ENCODE measurements at places on chromosomes 12 and 14.

GRCh38 chr12:18436170-18436569 lies 174.9 kb downstream of the PIK3C2G start:
- no peak for DNase-seq

GRCh38 chr14:33349871-33350270 lies 411.2 kb downstream of the NPAS3 start:
- no peak for DNase-seq

GRCh38 chr12:108029051-108029835 lies 99.8 kb upstream of the WSCD2 start:
- DNase-seq = no peak

DNA sequence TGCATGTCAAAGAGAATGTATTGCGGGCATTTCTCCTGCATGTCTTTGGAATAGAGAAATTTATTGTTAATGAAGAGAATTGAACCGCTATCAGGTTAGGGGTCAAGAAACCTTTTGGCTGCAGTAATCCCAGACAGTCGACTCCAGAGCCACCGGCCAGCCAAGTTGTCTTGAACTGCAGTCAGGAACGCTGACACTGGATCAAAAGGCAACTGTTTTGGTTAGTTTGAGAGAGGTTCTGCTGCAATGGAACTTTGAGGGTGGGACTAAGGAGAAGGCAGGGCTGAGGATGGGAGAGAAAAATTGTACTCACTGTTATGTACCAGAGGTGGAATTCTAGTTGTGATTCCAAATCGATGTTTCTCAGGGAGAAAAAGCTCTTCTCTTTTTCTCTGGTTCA lies 28.2 kb downstream of the PPFIBP1 start:
- no peak for DNase-seq

- DNase-seq = no peak
These were observed 99.0 kb upstream of the EVL start for GRCh38 chr14:99966037-99966835.

GRCh38 chr12:110778833-110779577 lies 36.3 kb upstream of the PPP1CC start:
- DNase-seq = no peak

- no peak for DNase-seq
These were observed 398.4 kb downstream of the DAD1 start for GRCh38 chr14:22190411-22191191.

- DNase-seq = no peak
These were observed 19.5 kb downstream of the PIGH start for GRCh38 chr14:67580336-67581171.

GRCh38 chr14:70886421-70887206 lies 20.6 kb upstream of the PCNX1 start:
- peak; percentile 70 for DNase-seq

- no peak for DNase-seq
These were observed 27.4 kb downstream of the NELL2 start for GRCh38 chr12:44848703-44849085.

DNA sequence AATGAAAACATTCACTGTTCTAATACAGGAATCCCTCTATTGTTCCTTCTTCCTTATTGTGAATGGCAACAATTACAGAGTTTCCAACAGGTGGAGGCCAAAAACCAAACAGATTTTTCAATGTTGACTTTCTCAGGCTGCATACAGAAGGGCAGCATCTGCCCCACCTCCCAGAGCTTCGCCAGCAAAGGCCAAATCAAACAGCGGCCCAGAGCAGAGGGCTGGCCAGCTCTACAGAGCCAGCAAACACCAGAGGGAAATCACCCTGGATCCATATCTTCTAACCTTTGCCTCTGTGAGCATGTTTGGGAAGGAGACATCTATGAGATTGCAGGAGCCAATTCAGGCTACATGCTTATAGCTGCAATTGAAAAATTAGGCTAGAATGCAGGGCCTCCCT lies 4.4 kb upstream of the CRACR2A start:
- DNase-seq = no peak

DNA sequence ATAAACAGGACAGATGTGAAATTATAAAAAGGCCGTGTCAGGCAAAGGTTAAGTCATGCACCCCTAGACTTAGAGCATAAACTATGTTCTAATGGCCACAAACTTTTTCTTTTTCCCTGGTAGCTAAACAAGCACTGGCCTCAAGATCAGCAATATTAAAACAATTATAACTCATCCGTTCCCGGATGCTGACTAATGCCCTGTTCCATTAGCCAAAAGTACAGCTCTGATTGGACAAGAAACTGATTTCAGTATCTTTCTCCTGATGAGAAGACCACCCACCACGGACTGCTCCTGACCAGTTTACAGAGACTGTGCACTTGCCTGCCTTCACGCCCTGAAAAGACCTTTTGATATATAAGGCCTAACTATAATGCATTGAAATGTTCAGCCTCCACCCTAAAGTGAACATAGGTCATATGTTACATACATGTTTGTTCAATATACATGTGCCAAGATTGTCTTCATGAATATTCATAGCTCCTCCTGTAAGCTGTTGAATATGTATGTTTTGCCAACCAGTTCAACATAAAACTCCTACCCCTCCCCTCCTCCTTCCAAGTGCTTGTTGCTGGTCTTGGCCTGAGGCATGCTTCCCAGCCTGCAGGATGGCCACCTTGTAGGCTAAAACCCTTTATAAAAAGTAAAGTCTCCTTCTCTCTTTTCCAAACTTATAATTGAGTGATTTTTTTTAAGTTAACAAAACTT lies 162.0 kb downstream of the IPO8 start:
- DNase-seq = no peak

DNA sequence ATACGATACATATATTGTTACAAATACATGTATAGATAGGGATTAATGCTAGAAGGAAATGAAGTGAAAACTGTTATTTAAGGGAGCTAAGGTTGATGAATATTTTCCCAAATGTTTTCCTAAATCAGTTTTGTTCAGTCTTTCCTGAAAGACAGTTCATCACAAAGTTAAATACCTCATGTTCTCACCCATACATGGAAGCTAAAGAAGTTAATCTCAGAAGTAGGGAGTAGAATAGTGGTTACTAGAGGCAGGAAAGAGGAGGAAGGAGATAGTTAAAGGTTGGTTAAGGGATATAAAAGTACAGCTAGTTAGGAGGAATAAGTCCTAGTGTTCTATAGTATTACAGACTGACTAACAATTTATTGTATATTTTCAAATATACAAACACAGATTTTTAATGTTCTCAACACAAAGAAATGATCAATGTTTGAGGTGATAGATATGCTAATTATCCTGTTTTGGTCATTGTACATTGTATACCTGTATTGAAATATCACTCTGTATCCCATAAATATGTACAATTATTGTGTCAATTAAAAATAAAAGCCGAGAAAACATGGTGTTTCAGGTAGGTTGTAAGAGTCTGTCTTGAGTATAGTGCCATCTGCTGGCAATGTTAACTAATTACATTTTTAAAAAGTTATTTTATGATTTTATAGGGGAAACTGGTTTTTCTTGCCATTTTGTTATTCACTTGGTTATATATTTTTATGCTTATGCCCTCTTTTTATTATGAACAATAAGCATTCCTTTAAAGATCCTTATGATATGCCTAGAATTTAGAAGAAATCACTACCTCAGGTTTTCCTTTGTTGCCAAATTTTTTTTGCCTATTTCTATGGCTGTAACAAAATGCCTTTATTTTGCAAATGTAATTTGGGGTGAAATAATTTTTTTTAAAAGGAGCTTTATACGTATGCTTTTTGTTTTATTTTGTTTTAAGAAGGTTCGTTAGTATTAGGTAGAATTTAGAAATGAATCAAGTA lies 26.9 kb downstream of the ZDHHC17 start:
- no peak for DNase-seq

DNA sequence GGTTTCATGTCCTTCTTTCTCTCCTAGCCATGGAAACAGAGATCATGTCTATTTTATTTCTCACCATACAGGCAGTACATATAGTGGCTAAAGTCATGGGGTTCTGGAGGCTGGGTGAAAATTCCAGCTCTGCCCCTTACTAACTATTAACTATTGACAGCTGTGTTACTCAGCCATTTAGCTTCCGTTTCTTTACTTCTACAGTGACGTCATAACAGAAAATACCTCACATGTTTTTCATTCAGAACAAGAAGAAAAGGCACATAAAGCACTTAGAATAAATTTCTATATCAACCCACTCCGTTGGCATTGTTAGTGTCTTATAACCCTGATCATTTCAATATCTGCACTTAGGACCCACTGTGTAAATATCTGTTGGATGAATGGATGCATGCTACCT lies 1506.9 kb upstream of the TMEM132C start:
- no peak for DNase-seq

DNA sequence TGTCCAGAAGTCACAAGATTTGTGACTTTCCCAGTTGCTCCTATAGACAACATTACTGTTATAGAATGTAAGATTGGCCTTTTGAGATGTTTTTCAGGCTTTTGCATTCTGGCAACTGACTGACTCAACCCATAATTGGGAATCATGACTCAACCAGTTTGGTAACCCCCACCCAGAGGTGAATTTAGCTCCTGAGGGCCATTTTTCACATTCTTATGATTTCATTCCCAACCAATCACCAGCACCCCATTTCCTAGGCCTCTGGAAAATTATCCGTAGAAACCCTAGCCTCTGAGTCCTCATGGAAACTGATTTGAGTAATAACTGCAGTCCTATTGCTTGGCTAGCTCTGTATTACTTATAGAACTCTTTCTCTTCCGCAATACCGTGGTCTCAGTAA lies 626.0 kb upstream of the SEL1L start:
- DNase-seq = no peak

DNA sequence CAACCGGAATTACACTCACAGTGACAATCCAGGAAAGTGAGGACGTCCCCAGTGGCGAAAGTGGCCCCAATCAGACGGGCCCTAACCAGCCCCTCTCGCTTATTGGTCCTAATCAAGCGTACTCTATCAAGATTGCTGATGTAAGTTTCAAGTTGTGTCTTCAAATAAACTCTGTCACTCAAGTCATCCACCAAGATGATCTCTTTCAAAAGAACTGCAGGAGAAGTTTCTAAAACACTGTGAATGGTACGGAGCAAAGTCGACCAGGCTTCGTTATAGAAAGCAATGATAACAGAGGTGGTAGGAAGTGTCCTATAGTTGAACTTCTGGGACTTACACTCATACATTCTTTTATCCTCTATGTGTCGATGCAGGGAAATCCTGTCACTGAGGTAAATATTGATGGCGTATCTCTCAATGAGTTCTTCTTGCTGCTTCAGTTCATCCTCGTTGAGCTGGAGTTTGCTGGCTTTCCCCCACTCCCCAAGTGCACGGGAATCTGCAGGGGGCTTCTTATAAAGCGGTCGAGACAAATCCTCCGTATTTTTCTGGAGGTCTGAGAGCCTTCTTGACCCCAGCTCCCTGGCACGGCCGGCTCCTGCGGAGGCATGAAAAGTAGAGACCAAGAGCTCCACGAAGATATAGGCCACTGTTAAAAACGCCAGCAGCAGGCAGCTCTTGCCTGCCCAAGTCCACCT lies 604 bp downstream of the GALNT4 start:
- no peak for DNase-seq

DNA sequence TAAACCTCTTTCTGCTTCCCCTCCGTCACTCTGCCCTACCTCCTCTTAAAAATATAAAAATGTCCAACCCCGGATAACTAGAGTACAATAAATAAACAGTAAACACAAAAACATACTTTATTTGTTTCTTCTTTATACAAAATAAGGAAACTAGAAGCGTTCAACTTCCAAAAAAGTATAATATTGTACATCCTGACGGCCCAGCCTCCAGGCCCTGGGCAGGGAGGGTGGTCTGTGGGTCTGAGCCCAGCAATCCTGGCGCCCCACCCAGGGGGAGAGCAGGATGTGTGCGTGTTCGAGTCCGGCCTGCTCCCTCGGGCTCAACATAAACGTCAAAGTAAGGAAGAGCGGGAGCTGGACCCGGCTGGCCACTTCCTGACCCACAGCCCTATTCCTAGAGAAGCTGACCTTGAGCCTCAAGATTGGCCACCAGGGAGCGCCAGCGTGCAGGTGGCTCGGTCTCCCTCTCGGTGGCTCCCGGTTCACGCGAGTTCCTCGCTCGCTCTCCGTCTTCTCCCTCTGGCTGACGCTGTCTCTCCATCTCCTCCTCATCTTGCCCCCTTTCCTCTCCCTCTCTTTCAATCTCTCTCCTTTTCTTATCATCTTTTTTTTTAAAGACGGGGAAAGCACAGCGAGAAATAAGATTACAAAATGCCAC lies 9.4 kb downstream of the LHX5 start:
- DNase-seq = peak; percentile 65

DNA sequence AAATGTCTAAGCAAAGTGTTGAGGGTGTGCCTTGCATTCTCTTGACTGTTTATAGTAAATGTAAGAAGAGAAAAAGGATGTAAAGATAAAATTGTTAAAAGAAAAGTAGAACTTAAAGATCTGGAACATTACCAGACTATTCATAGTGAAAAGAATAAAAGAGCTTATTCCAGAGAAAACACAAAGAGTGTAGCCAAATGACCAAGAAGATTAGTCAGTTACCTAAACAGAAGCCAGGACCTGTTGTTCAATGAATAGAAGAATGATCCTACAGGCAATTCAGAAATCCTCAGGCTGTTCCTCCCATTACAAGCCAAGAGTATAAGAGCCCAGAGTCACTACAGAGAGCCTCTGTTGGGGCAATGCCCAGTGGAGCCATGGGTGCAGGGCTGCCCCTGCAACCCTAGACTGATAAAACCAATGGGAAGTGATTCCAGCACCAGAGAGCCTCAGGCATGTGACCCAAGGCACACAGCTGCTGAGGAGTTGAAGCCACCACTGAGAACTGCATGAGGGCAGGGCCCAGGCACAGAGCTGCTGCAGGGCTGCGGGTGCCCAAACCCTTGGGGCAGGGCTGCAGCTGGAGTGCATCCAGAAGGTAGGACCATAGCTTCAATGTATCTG lies 91.1 kb upstream of the SLC38A4 start:
- no peak for DNase-seq

- DNase-seq = no peak
These were observed 65.6 kb downstream of the NUAK1 start for GRCh38 chr12:106073179-106073578.

- no peak for DNase-seq
These were observed 37.0 kb downstream of the BTG1 start for GRCh38 chr12:92108651-92109050.

DNA sequence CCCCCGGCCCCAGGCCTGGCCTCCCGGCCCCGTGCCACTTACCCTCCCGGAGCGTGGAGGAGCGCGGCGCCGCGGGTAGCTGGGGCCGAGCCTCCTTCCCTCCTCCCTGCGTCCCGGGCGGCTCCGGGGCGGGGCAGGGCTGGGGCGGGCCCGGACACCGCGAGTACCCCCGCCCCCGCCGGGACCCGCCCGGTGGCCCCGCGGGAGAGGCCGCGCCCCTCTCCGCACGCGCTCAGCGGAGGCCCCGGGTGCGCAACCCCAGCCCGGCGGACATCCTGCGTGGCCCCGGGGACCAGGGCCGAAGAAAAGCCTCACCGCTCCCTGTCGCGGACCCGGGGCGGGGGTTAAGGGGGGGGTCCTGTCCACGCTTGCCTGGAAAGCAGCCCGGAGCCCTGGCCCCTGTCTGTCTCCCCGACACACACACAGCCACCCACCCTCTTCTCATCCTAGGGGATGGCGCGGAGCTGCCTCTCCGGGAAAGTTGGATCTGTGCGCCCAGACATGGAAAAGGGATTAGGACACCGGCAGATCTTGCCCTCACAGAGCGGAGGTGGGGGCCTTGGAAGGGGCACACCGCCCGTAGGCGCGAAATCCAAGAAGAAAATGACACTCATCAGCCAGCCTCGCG lies at the start of gene SYNE3:
Gene SYNE3 (minus strand): TSS at position 97 of the 628 bp plus-strand sequence. CDS start 40,829 bp downstream, outside the sequence.
- no peak for DNase-seq
